ENCODE measurements at places on chromosomes 1 and 21. TPM values are rescaled to one million over a fixed set of nuclear protein-coding genes. Genes with fewer than 3 reads are reported as not detected.

- ATAC-seq = no peak
Measured at GRCh38 chr1:93905051-93905450, 4.2 kb downstream of the GCLM start.

DNA sequence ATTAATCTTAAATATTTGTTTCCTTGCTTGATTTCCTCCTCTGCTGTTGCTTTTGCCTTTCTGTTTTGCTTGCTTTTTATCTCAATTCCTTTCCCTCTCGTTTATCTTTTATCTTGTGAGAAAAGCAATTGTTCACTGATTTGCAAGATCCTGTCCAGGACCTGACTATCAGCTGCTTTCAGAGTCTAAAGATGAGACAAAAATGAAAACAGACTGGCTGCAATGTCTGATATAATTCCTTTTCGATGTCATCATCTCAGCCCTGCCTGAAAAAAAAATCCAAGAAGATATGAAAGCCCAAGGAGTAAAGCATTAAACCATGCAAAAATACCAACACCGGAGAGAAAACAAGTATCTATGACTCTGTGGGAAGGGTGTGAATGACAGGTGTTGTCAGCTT, 225.5 kb downstream of the PATJ start:
- ATAC-seq = no peak

DNA sequence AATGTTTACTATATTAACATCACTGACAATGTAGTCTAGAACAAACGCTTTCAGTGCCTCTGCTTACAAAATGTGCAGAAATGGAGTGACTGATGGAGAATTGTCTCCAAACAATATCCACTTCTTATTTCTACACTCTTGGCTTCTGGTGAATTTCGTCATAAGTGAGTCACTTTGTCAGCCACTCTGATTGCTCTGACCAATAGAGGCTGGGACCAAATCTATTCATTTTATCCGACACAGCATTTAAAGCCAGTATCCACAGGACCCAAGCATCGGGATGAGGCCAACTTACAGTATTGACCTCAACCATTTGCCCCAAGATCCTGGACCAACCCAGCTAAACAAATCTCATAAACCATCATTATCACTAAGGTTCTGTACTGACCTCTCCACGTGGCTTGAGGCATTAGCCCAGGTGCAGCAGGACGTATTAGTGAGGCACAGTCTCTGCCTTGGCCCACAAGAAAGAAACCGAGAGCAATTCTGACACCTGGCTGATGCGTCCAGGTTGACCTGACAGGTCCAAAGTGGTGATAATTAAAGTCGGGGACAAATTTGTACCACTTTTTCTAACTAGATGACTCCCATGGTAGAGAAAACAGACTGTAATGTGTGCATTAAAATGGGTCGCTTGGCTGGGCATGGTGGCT, 53.3 kb upstream of the ERO1B start:
- ATAC-seq = no peak

Gene CR1L
- not detected for total RNA-seq

GRCh38 chr1:113812661-113813135, 422 bp upstream of the RSBN1 start:
- ATAC-seq = no peak

Gene TRAF3IP3
- 1.1 TPM for total RNA-seq

- ATAC-seq = no peak
Measured at GRCh38 chr1:247748041-247748440, at the start of gene OR14A2. OR14A2 (minus strand) TSS chr1:247748141.
